ENCODE measurements at places on chromosomes 11 and 22.

GRCh38 chr11:69200331-69201065, 44.8 kb downstream of the SMIM38 start:
- no peak for DNase-seq

- DNase-seq = no peak
Observed at GRCh38 chr11:128399251-128400121, 187.9 kb downstream of the ETS1 start.

DNA sequence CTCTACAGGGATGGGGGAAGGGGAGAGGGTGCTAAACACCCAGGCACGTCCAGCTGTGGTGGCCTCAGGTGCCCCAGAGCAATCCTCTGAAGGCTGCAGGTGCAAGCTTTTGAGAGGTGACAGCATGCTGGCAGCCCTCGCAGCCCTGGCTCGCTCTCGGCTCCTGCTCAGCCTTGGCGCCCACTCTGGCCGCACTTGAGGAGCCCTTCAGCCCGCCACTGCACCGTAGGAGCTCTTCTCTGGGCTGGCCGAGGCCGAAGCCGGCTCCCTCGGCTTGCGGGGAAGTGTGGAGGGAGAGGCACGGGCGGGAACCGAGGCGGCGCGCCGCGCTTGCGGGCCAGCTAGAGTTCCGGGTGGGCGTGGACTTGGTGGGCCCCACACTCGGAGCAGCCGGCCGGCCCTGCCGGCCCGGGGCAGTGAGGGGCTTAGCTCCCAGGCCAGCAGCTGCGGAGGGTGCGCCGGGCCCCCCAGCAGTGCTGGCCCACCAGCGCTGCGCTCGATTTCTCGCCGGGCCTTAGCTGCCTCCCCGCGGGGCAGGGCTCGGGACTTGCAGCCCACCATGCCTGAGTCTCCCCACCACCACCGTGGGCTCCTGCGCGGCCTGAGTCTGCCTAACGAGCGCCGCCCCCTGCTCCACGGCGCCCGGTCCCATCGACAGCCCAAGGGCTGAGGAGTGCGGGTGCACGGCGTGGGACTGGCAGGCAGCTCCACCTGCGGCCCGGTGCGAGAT, 112.1 kb downstream of the TRIM29 start:
- no peak for DNase-seq

DNA sequence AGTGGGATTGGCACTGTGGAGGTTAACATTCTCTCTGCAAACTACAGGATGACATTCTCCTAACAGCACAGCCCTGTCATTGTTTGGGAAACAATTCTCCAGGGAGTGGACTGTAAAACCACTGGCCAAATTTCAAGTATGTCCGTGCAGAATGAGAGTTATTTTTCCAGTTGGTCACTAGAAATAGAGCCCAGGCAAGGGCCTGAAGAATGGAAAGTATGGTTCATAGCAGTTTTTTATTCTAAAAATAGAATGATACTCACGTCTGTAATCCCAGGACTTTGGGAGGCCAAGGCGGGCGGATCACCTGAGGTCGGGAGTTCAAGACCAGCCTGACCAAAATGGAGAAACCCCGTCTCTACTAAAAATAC, 39.0 kb upstream of the CD44 start:
- no peak for DNase-seq

- DNase-seq = no peak
Observed at GRCh38 chr11:134079317-134079716, 10.4 kb downstream of the JAM3 start.

DNA sequence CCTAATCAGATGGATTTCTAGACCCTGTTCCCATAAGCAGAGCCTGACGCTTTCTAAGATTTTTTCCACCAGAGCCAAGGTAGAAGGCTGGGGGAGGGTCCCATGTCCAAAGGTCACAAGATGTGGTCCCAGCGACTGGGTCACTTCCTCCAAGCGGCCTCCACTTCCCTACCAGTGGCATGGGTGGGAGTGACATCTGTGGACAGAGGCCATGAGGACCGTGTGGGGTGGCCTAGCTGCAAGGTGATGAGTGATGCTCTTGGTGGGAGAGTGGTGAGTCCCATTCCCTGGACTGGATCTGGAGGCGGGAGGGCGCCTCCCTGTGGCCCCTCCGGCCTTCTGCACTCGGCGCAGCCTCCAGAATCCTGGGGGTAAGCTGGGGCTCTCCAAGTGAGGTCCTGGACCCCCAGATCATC, 32.4 kb upstream of the PRR5 start:
- no peak for DNase-seq

DNA sequence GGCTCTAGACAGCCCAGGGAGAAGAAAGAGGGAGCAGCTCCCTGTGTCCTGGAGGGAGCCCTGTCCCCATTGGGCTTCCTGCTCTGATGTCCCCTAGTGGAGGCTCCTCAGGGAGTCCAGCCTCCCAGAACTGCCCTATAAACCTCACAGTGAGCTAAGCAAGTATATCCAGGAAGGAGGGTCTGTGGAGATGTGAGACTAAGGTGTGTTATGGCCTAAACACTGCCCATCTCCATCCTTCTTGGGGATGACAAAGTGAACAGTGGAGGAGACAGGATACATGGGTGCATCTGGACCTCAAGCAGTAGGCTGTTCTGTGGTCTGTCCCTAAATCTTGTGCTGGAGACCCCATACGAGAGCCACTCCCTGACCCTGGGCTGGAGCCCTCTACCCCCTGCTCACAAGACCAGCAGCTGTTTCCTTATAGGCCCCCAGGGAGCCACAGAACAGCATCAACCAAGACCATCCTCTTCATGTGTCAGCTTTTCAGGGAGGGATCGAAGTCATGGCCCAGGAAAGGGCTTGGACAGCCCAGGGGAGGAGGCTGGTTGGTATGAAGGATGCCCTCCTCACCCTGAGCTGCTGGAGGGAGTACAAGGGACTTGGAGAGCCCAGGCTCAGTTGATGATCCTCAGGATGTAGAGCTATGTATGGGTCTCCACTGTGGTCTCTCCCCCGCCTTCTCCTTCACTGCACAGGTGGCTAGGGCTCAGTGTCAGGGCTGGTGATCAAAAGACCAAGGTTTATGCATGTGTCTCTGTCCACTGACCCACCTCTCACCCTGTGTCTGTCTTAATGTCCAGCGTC, 49.7 kb upstream of the TOP3B start:
- DNase-seq = no peak

DNA sequence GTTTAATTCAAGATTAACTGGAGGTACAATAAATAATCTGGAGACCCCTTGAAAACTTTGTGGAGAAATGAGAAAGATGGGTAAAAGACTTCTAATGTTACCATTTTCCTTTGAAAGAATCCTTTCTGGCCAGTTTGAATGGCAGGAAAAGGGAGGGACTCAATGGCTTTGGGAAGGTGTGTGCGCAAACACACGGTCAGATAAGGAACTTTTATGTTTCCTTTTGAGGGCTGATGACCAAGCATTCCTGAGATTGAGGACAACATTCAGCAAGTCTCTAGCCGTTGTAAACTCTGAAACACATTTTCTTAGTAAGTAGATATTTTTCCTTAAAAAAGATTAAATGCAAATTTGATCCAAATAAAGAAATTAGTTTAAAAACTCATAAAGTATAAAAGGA, 909.7 kb upstream of the TENM4 start:
- DNase-seq = no peak

DNA sequence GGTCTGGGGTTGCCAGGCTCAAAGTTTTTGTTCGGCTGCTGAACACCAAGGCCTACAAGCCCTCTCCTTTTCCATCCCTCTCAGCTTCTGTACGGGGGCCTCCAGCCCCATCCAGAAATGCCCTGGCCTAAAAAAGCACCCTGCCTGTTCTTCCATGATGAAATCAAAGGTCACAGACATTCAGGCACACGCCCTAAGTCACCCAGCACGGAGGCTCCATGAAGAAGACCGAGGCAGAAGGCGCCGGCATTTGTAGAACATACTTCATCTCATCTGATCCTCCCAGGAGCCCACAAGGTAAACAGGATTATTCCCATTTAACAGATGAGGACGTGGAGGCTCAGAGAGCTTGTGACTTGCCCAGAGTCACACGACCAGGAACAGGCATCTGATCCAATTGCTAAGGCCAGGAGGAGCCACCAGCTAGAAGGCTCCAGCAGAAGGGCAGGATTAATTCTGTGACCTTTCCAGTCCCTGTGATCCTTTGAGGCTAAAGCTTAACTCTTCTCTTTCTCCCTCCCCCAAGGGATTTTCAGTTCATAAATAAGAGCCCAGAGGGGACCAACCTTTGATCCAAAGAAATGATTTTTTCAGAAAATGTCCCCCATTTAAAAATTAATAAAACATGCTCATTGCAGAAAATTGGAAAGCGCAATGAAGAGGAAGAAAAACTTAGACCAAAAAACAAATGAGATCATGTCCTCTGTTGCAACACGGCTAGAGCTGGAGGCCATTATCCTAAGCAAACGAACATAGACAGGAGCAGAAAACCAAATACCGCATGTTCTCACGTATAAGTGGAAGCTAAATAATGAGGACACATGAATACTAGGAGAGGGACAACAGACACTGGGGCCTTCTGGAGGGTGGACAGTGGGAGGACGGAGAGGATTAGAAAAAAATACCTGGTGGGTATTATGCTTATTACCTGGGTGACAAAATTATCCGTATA, 38.7 kb downstream of the CYTH4 start:
- DNase-seq = no peak

DNA sequence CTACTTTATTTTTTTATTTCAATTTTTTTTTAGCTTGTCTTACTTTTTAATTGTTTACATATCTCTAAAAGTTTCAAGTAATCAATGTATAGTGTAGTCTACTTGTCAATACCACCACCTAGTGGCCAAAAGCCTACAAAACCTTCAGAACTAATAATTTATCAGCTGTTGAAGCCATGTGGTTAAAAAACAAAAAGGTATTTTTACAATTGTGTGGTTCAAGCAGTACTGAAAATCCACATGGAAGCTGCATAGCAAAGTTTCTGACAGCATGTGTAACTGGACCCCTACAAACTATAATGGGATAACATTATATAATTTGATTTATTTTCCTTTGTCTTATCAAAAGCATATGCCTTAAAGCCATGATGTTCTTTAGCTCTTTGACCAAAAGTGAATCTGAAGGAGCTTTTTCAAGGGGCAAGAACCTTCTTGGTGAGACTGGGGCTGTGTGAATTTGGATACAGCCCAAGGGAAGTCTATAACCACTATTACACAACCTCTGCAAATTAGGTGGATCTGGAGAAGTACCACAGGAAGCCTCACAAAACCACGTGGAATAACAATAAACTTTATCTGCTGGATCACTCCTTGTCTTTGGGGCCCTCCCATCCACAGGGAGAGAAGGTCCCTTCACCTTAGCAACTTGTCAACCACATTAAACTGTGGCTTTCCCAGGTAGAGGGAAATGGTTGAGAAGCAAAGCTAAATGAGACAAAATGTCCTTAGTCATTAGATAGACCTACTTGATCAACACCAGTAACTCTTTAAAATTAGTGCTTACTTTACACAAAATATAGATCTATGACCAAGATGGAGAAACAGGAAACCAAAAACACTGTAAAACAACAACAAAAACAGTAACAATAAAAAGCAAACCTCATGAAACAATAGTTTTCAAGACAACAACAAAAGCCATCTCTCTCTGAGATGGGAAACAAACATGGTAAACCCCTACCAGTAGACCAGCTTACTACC, 9.9 kb downstream of the NARS2 start:
- DNase-seq = peak; percentile 5

GRCh38 chr11:67040147-67040546, 16.5 kb upstream of the RHOD start:
- DNase-seq = no peak

- DNase-seq = no peak
Observed at GRCh38 chr22:37697538-37697835, 639 bp downstream of the TRIOBP start.

DNA sequence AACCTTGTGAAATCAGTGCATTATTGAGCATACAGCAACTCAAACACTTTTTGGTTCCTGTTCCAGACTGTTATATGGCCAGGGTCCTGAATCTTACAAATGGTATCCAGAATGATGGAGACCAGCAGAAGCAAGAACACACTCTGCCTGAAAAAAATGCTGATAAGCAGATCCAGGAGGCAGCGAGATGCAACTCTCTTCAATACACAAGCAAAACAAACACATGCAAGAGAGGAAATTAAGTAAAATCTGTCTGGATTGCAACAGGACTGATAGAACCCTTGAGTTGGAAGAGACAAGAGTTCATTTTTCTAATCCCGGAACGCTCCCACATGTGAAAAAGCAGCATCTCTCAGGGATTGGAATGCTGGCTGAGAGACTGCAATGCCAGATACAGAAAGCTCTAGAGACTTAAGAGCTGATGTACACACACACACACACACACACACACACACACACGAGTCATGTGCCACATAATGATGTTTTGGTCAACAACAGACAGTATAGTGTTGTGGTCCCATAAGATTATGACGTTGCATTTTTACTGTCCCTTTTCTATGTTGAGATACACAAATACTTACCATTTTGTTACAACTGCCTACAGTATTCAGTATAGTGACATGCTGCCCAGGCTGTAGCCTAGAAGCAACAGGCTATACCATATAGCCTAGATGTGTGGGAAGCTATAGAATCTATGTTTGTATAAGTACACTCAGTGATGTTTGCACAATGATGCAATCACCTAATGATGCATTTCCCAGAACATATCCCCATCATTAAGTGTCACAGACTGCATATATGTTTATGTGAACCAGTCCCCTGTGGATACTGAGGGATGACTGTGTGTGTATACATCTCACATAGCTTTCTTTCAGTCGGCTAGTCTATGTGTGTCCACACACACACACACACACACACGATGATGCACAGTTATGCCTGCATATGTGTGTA, 406.6 kb downstream of the LARGE1 start:
- DNase-seq = no peak

DNA sequence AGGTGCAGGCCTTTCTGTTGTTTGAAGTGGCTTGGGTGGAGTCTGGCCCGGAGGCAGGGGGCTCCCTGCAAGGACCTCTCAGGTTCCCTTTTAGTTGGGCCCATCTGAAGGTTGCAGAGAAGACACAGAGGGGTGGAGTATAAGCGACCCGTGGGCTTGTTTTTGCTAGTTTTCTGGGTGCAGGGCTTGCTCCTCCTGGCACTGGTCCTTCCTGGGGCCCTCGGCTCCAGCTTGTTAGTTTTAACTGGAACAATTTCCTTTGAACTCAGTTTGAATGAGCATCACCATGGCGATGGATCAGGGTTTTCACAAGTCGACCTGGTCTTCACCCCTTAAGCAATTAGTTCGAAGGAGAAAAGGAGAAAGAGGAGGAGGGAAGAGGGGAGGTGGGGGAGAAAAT, 28.5 kb upstream of the OAF start:
- DNase-seq = no peak

GRCh38 chr22:27594474-27595134, 207.0 kb downstream of the MN1 start:
- no peak for DNase-seq

- DNase-seq = no peak
Observed at GRCh38 chr11:64643920-64644646, 53.1 kb downstream of the SLC22A12 start.

GRCh38 chr22:35197886-35198285, 59.4 kb upstream of the HMGXB4 start:
- DNase-seq = no peak

DNA sequence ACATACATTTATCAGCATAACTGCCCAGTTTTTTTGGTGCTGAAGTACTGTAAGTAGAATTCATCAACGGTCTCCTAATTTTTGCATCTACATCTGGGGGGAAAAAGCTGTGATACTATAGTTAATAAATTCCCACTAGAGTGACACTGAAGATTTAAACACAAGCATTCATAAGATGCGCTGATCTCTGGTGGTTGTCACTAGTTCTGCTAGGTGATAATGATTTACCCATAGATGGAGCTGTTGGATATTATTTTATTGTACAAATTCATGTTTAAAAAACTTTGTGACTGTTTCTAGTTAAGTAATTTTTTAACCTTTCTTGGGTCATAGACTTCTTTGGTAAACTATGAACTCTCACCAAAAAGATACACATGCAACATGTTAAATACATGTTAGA, 106.6 kb downstream of the EMSY start:
- DNase-seq = no peak

GRCh38 chr11:73551677-73552076, 46.2 kb downstream of the FAM168A start:
- DNase-seq = peak; percentile 23

Measured in DMS 273 treated with DMSO at 0.1 percent for 48 hours (cell line).